M059J (cell line): ENCODE measurements at places on chromosomes 1 and 21.

GRCh38 chr1:114750780-114751179 is 7.0 kb downstream of the CSDE1 start:
- DNase-seq = no peak

GRCh38 chr1:20875198-20875973 is 88.3 kb upstream of the HP1BP3 start:
- DNase-seq = no peak

DNA sequence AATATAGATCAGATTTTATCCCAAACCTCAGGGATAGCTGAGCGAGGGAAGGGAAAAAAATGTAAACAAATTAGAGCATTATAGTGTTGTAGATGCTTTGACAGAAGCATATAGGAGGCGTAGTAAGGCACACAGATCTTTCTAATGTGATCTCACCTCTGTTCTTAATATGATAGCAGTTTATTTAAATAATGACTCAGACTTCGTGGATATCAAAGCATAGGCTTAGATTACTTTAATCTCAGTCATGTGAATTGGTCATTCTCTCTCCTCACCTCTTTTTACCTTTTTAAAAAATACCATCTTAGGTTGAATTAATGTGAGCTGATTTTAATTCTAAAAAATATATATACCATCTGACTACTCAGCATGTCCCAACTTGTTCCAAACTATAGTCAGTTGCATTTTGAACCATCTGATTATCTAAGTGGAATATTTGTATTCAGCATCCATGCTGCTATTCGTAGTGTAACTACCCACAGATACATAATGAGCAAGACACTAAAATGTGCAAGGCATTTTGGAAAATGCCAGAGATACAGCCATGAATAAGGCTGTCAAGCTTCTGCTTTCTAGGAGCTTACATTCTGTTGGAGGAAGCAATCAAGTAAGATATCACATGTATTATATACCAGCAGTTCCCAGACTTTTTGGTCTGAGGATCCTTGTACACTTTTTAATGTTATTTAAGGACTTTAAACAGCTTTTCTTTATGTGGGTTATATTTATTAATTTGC is 76.7 kb downstream of the OSBPL9 start:
- peak; percentile 35 for DNase-seq

DNA sequence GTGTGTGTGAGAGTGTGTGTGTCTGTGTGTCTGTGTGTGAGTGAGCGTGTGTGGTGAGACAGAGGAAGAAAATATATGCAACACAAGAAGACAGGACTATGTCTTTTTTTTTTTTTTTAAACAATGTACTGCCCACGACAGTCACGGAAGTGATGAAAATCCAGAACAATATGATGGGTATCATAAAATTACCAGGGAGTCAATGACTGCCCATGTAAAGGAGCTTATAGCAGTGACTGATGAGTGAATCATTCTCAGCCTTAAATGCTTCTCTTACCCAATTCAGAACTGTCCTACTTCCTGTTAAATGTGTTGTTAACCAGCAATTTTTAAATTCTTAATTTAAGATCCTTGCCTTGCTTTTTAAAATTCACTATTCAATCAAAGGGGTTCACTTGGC is 46.6 kb downstream of the RGS7 start:
- DNase-seq = peak; percentile 74

DNA sequence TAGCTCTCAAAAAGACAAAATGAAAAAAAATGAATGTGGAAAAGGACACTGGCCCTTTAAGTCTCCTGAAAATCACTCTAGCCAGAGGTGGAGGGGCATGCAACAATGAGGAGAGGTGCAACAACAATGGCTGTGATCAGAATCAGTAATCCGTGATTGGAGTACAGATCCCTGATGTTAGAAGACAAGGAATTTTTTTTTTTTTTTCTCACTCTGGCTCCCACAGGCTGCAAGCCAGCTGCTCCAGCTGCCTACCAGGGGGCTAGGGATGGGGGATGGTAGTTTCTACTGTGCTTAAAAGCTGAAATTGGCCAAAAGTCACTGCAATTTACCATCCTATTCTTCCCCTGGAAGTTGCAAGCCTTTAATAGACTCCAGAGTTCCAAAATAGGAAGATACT is 54.5 kb downstream of the STYXL2 start:
- no peak for DNase-seq

GRCh38 chr1:16215882-16216753 is 3.7 kb upstream of the ARHGEF19 start:
- peak; percentile 85 for DNase-seq

GRCh38 chr1:82441402-82441801 is 640.7 kb downstream of the ADGRL2 start:
- no peak for DNase-seq

GRCh38 chr1:63129855-63130254 is 192.5 kb upstream of the FOXD3 start:
- DNase-seq = no peak
